ENCODE measurements at places on chromosomes 5 and 9. TPM values are rescaled to one million over a fixed set of nuclear protein-coding genes. Genes with fewer than 3 reads are reported as not detected.

- H3K27ac ChIP-seq: no peak overlapping the region
- H3K36me3 ChIP-seq: no peaks in the 10 kb centered on the region
- no peak overlapping the region for H3K4me3 ChIP-seq
- no peak for DNase-seq
- H3K4me1 ChIP-seq: no peaks in the 10 kb centered on the region
These were observed 474.5 kb downstream of the ZSWIM6 start for GRCh38 chr5:61806491-61807020.

- H3K4me3 ChIP-seq: no peak overlapping the region
- H3K36me3 ChIP-seq: no peaks in the 10 kb centered on the region
- H3K27me3 ChIP-seq: no peaks in the 10 kb centered on the region
- no peaks in the 10 kb centered on the region for H3K4me1 ChIP-seq
These were observed 90.6 kb downstream of the HOMER1 start for GRCh38 chr5:79423296-79423695.

DNA sequence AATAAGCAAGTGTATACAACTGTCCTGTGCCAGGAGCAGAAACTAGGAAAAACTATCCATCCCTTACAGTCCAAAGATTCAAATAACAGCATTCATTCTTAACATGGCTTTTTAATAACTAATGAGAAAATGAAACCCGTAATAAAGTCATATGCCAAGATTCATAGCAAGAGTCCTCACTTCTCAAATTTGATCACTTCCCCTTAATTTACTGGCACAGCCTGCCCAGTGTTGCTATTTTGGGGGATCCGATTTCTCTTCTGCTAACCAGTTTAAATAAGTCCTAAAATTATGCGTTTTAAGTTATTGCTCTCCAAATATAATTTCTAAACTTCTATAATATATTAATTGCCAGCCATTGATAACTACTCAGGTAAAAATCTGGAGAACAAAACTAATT, 177.0 kb upstream of the PTGER4 start:
- no peak for DNase-seq
- no peaks in the 10 kb centered on the region for H3K36me3 ChIP-seq
- no peak overlapping the region for H3K4me3 ChIP-seq
- no peak overlapping the region for H3K27ac ChIP-seq

DNA sequence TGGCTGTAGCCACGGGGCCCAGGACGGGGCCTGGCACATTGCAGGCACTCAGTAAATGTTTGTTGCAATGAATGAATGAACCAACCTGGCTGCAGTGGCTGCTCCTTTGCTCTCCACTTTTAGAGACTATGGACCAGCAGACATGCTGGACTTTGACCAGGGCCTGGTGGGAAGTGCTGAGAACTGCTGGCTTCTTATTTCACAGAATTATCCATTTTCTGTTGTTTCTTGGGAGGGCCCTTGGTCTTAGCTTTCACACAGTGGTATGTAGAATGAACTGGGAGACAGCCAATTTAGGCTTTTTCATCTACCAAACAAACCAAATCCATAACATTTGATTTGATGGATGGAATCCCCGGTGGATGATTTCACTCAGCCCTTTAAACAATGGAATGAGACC, 78.0 kb upstream of the LHFPL2 start:
- H3K27me3 ChIP-seq: no peaks in the 10 kb centered on the region
- H3K27ac ChIP-seq: no peak overlapping the region
- H3K36me3 ChIP-seq: no peaks in the 10 kb centered on the region
- DNase-seq: no peak
- H3K4me1 ChIP-seq: no peaks in the 10 kb centered on the region

Gene SV2C
- not detected for polyA plus RNA-seq

Gene CPLANE1
- polyA plus RNA-seq: 1.3 TPM

Gene EIF4E1B
- not detected for polyA plus RNA-seq

Gene FAM200C
- 0.12 TPM for polyA plus RNA-seq

Measured in CD8-positive, alpha-beta memory T cell (primary cell).